Colonic mucosa (tissue), 4 donors: ENCODE measurements at places on chromosomes 6 and 20. TPM values are rescaled to one million over a fixed set of nuclear protein-coding genes. Genes with fewer than 3 reads are reported as not detected.

DNA sequence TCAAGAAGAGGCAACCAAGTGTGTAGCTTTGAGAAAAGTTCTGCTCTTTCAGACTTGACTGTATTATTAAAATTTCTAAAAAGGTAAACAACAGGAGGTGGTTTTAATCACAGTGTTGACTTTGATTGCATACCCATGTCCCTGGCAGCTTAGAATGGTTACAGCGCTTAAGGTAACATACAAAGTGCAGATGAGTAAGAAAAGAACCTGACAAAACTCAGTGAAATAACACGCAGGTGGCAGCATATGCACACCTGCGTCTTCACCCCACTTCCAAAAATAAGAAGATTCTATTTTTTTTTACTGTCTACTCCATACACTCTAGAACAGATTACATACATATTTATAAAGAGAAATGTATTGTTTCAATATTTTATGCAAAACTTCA is 233.5 kb downstream of the GMPR start:
- no peaks in the 10 kb centered on the region for H3K36me3 ChIP-seq
- H3K4me3 ChIP-seq: no peak overlapping the region
- no peak for DNase-seq
- no peaks in the 10 kb centered on the region for H3K27me3 ChIP-seq
- no peaks in the 10 kb centered on the region for H3K4me1 ChIP-seq
- no peak overlapping the region for H3K27ac ChIP-seq

DNA sequence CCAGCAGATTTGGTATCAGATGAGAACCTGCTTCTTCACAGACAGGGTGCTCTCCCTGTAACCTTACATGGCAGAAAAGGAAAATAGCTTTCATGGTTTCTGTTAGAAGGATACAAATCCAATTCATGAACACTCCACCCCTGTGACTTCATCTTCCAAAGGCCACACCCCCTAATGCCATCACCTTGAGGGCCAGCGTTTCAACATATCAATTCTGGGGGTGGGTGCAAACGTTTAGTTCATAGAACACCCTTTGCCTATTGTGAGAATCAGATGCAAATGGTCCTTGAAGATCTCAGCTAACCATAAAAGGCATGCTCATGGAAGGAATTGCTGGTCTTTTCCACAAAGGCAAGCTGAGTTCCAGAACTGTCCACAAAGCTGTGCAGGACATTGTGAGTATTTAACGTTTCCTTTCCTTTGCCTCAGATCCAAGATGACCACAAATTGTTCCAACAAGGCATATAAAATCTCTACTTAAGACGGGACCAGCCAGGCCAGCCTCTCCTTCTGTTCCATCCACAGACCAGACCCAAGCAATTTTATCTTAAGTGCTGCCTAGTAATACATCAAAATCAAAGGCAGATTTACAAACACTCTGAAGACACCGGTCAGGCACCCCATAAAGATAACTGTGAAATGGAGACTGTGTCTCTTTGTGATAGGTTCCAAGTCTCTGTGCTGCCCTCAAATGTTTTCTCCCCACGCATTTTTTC is 34.7 kb upstream of the SSTR4 start:
- H3K27me3 ChIP-seq: no peaks in the 10 kb centered on the region
- DNase-seq: no peak
- no peaks in the 10 kb centered on the region for H3K4me1 ChIP-seq
- no peak overlapping the region for H3K4me3 ChIP-seq
- no peak overlapping the region for H3K27ac ChIP-seq

DNA sequence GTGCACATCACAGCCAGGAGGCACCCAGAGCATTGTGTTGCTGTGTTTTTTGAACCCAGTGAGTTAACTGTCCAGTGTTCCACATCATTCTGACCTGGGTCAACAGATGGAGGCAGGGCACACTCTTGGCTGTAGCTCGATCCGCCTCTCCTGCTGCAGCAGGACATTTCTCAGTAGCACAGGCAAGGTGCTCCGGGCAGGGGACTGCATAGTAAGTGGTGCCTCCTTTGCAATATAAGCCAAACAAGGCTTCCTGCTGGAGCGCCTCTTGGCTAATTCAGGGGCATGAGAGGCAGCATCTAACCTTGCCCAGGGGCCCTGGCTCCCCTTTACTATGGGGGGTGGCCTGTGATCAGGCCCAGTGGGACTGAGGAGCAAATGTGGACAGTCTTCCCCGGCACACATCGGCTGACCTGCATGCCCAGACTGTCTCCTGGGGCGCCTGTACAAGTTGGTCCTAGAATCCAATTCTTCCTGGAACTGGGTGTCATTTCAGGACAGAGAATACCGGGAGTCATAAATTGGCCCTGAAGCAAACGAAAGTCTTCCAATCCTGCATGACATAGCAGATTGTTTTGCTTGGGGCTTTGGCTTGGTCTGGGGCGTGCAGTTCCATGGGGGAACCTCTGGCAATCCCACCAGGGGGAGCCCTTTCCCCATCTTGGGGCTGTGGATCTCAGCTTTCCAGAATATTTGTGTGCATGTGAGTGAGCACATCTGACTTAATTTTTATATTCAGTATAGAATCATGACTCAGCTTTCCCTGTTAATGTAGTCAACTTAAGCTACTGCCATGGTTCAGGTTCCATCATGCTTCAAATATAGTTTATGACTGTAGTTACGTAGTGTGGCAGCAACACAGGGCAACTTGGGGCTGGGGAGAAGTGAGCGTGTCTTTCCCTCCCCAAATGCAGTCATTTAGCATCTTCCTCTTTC is 56.0 kb upstream of the DDR1 start:
- H3K4me3 ChIP-seq: no peak overlapping the region
- no peaks in the 10 kb centered on the region for H3K36me3 ChIP-seq
- H3K27ac ChIP-seq: peak overlapping the region; percentile 59
- peaks cover 11% of the 10 kb centered on the region for H3K4me1 ChIP-seq
- DNase-seq: peak; percentile 94

The ZNF391 gene
- 1.9 TPM for total RNA-seq

- no peak overlapping the region for H3K27ac ChIP-seq
- no peaks in the 10 kb centered on the region for H3K27me3 ChIP-seq
- no peak for DNase-seq
These were observed 5.9 kb downstream of the ZNF512B start for GRCh38 chr20:63963784-63964301.

The ADGB gene
- 0.57 TPM for total RNA-seq

The RIPOR2 gene
- 2.0 TPM for total RNA-seq

The GABRR2 gene
- 0.49 TPM for total RNA-seq

- peaks cover 10% of the 10 kb centered on the region for H3K27me3 ChIP-seq
- peaks cover 5% of the 10 kb centered on the region for H3K4me1 ChIP-seq
- H3K4me3 ChIP-seq: peak overlapping the region; percentile 4
- H3K36me3 ChIP-seq: no peaks in the 10 kb centered on the region
These were observed 285.8 kb upstream of the SUPT3H start for GRCh38 chr6:45663251-45664221.

GRCh38 chr6:2854396-2854982 is 12.8 kb upstream of the SERPINB1 start:
- H3K4me1 ChIP-seq: no peaks in the 10 kb centered on the region
- H3K27me3 ChIP-seq: no peaks in the 10 kb centered on the region
- peak overlapping the region; percentile 42 for H3K27ac ChIP-seq
- no peak for DNase-seq

GRCh38 chr6:123214433-123214832 is 218.4 kb downstream of the CLVS2 start:
- H3K4me1 ChIP-seq: no peaks in the 10 kb centered on the region
- H3K27ac ChIP-seq: no peak overlapping the region
- no peak for DNase-seq
- no peaks in the 10 kb centered on the region for H3K27me3 ChIP-seq

The TRIM10 gene
- total RNA-seq: 3.8 TPM
